ENCODE measurements at places on chromosomes 13 and 19. TPM values are rescaled to one million over a fixed set of nuclear protein-coding genes. Genes with fewer than 3 reads are reported as not detected.

SIGLECL1 gene
- not detected for total RNA-seq

IQCN gene
- total RNA-seq: not detected

ZNF529 gene
- total RNA-seq: 17.1 TPM

BCAM gene
- total RNA-seq: not detected

DNA sequence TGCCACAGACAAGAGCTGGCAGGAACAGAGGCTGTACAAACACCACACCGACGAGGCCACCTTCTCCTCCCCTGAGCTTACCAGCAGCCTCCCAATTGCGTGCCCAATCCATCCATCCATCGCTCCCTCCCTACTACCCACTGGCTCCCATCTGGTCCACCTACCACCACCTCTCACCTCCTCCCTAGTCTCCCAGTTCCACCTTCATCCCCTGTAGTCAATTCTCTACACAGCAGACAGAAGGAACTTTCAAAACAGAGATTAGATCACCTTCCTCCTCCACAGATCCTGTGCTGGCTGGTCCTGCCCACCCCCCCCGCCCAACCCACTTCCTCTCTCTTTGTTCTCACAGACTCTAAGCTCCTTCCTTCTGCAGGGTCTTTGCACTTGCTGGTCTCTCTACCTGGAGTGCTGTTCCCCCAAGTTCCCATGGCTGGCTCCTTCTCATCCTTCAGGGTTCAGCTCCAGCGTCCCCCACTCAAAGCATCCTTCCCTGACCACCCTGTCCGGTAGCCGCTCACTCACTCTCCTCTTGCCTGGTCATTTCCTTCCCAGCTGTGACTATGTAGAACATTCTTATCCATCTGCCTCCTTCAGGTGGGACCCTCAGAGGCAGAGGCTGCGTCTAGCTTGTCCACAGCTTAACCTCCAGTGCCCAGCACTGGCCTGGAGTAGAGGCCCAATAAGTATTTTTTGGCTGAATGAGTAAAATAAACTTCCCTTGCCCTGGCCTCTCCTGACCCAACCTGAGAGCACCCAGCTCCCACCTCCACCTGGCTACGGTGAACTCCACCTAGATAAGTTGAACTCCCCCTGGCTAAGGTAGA, 23.0 kb downstream of the PIN1 start:
- peak; percentile 32 for DNase-seq

DNA sequence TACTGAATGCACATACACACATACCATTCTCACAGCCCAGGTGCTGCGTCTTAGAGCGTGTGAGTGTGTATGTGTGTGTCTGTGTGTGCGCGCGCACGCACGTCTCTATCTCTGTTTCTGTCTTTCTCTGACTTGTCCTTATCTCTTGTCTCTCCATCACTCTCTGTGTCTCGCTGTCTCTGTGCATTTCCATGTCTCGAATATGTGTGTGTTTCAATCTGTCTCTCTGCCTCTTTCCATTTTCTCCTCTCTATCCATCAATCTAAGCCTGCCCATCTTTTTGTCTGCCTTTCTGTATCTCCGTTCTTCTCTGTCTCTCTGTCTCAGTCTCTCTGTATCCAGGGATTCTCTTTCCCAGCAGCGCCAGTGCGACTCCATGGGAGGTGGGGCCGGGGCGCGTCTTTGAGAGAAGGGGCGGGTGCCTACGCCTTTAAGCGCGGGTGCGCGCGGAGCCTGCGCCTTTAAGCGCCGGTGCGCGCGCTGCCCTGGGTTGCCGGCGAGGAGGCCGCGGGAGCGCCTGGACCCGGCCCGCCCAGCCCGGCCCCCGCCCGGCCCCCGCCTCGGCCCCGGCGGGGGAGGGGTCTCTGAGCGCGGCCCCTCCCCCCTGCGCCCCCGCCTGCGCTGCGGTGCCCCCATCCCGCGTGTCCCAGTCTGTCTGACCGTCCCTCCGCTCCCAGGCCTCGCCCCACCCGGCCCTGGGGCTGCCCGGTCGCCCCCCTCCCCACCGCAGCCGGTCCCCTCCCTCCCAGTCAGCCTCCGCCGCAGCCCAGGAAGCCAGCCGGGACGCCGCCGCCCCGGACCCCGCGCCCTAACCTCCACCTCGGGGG, at the start of gene LRFN3:
Gene LRFN3 (plus strand): TSS at position 464 of the 827 bp plus-strand sequence. CDS start 3,052 bp downstream, outside the sequence.
- peak; percentile 63 for DNase-seq

GRCh38 chr13:100560498-100561157, 28.0 kb downstream of the GGACT start:
- no peak for DNase-seq

DNA sequence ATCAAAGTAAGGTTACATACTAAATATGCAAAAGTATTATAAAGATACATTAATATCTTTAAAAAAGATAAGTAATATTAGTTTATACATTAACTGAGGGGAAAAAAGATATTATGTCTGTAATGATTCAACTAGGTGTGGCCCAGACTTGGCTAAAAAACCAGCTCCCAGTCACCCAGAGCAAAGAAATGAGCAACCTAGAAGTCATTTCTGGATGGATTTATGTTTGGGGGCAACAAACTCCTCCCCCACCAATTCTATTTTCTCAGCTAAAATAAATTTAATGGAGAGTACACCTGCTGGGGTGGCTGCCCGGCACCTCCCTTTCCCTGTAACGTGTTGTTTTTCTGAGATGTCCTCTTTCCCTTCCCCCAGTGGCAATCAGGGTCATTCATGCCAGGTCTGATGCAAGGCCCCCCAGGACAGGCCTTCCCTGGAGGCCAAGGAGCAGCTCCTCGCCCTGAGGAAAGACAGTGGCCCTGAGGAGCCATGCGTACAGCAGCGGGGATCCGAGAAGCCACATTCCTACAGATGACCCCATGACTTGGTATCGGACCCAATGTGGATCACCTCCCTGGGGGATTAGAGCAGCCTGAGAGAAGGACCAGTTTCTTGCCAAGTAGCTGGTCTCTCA, 78.6 kb upstream of the DOCK9 start:
- no peak for DNase-seq
